Left cardiac atrium (tissue), 4 donors: ENCODE measurements at places on chromosomes 7 and 10. TPM values are rescaled to one million over a fixed set of nuclear protein-coding genes. Genes with fewer than 3 reads are reported as not detected.

GRCh38 chr10:80429521-80429973 lies 21.2 kb downstream of the PRXL2A start:
- no peak for DNase-seq

- no peak for DNase-seq
Observed at GRCh38 chr7:6530626-6531491, 20.4 kb downstream of the GRID2IP start.

- DNase-seq, result peak; percentile 63
Observed at GRCh38 chr7:23261843-23262452, 15.4 kb downstream of the GPNMB start.

Gene CREB5
- total RNA-seq, result 11.6 TPM

DNA sequence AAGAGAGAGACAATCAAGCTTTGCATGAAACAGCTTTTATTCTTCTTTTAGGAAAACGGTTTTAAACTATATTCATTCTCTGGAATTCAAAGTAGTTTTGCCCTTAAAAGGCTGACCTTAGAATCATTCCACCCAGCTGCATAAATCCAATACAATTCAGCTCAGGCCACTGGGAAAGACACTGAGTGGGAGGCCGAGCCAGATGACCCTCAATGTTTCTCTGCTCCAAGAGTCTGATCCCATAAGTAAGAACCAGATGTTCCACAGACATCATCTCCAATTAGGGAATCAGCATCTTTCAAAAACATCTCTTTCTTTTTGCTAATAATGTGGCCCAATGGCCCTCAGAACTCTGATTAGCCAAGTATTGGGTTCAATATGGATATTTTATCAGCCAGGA lies 26.1 kb downstream of the CREB3L2 start:
- DNase-seq, result no peak

DNA sequence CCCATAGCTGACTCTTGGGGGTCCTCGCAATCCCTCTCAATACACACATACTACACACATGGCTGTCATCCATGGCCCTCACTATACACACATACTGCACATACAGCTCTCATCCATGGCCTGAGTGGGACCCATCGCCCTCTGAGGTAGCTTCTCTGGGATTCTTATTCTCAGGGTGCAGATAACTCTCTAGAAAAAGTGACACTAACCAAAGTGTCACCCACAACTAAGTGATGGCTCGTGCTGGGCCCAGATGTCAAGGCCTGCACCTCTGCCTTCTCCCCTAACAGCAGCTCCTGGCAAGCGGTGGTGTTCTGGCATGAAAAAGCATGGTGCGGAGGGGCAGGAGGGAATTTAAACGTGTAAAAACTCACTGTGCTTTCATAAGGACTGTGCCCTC lies 62.7 kb upstream of the ZPBP start:
- no peak for DNase-seq

Gene KBTBD2
- total RNA-seq, result 20.4 TPM

Gene KCP
- 0.31 TPM for total RNA-seq

Gene SEMA4G
- 2.4 TPM for total RNA-seq

Gene LARP4B
- 53.9 TPM for total RNA-seq

DNA sequence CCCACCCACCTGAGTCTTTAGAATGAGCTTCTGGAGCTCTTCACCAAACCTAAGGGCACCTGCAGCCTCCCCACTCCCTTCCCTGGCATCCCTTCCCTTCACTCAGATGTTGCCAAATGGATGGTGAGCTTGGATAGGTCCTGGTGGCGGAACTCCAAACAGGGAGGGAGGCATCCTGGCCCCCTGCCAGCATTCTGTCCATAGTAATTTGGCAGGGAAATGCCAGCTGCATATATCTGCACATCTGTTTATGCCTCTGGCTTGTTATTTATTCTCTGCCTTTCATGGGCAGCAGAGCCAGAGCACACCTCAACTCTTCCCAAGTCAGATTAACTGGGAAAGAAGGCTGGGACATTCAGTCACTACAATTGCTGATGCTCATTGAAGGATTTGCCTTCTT lies 18.1 kb downstream of the KAZALD1 start:
- no peak for DNase-seq

DNA sequence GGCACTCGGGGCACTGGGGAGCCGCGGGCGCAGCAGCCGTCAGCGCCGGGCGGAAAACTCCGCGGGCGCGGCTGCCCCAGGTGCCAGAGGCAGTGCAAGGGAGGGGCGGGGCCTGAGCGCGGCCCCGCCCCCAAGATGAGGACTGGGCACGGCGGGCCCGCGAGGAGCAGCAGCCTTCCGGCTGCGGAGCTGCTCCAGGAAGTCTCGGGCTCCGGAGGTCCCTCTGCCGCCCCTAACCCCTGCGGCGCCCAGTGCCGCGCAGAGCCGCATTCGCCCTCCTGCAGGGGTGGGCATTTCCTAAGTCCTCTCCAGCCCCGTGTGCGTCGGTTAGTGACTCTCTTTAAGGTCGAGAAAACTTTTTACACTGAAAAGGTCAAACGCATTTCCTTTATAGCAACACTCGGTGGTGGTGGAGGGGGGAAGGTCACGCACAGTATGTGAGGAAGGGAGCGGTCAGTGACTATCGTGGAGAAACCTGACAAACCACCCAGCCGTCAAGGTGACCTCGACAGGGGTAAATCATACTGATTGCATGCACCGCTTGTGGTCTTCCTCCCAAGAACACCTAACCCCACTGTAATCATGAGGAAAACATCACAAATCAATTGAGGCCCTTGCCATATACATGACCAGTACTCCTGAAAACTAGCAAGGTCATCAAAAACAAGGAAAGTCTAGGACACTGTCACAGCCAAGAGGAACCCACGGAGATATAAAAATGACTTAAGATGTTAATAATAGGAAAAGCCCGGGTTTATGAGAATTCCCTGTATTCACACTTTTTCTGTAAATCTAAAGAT lies at the start of gene ANXA11:
TSS of gene ANXA11 (minus strand) at position 61 of the 800 bp plus-strand sequence. CDS start 32,676 bp downstream, outside the sequence.
- peak; percentile 87 for DNase-seq

GRCh38 chr10:113007343-113007771 lies 57.3 kb downstream of the TCF7L2 start:
- DNase-seq, result no peak

Gene CUBN
- total RNA-seq, result 0.84 TPM

Gene BCAP29
- total RNA-seq, result 84.1 TPM

Gene CDC14C
- total RNA-seq, result not detected

Gene OGDHL
- 3.4 TPM for total RNA-seq

Gene NKX6-2
- total RNA-seq, result not detected

- peak; percentile 68 for DNase-seq
Observed at GRCh38 chr7:1558181-1558811, 2.3 kb upstream of the TMEM184A start.
